Natural killer cell treated with Interleukin-12 subunit alpha and Interleukin-12 subunit beta and Interleukin-15 and Interleukin-18, amount 100 ng/mL, for 72 hours (primary cell): ENCODE measurements at places on chromosomes 4 and X.
A peak's percentile ranks its signal among the peaks of the same experiment; 100 is the strongest.

DNA sequence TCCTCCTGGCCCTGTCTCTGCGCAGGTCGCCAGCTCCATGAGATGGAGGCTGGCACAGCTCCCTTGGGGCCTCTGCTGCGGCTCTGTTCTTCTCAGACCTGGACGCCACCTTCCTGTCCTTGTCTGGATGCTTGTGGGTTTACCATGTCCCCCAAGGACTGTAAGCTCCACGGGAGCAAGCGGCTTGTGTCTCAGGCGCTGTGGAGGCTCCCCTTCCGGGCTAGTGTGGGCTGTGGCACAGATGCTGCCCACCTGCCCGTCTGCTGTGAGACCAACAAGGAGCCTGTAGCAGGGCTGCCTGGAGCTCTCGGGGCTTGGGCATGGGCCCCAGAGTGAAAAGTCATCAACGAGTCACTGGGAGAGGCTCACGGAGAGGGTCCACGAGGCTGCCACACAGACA lies 25.2 kb downstream of the NAT8L start:
- DNase-seq: no peak

DNA sequence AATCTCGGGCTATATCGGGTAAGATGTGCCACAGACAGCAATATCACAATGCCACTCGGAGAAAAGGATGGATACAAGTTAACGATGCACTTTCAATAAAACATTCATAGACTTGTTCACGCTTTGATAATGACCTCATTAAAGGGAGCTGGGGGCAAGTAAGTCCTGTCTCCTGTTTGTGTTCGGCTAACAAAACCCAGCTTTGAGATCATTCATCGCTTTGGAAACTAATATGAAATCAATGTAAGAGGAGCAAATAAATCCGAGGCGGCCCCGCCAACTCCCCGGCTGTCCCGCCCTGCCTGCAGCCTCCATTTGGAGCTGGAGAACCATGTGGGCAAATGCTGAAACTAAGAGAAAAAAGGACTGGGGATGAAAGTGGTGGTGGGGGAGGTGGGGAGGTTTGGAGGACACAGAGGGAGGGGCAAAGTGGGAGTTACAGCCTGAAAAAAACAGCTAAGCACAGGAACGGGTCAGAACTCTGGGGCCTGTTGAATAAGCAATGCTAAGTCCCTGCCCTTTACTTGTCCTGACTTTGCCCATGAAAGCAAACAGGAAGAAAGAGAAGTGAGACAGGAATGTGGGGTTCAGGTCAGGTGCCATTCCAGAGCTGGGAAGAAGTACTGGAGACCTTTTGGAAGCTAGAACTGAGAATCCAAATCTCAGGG lies 3.5 kb upstream of the GSX2 start:
- DNase-seq: no peak

GRCh38 chrX:101676571-101676970 lies 16.9 kb upstream of the ARMCX2 start:
- no peak for DNase-seq

GRCh38 chr4:42265782-42266602 lies 113.5 kb upstream of the BEND4 start:
- no peak for DNase-seq

DNA sequence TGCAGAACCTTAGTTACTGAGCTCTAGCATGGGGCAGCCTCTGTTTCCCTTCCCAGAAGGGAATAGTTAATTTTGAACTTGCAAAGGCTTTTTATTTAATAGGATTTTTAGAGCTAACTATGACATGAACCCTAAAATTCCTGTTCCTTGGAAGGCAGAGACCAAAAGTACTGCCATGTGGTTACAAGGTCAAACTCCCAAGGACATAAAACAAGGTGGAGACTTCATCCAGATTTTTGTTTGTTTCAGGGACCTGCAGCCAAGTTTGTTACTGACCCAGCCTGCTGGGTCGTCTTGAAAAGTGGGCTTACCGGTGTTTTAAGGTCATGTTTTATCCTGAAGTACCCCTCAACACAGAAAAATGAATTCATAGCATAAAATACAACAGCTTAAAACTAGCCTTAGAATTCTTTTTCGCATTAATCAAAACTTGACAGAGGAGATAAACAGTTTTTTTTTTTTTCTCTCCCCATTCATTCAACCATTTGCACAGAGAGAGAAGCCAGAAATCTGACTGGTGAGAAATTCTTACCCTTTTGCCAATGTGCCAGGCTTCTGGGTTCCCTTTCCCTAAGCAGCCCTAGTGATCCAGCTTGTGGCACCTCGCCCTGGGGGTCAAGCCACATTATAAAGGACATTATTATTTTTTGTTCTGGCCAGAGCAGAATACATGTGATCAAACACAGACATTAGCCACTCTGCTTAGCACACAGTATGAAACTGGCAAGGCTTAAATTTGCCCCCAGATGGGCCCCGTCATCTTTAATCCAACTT lies 21.5 kb upstream of the GRPEL1 start:
- no peak for DNase-seq

- no peak for DNase-seq
Measured at GRCh38 chr4:143354990-143355389, 18.3 kb downstream of the GAB1 start.

DNA sequence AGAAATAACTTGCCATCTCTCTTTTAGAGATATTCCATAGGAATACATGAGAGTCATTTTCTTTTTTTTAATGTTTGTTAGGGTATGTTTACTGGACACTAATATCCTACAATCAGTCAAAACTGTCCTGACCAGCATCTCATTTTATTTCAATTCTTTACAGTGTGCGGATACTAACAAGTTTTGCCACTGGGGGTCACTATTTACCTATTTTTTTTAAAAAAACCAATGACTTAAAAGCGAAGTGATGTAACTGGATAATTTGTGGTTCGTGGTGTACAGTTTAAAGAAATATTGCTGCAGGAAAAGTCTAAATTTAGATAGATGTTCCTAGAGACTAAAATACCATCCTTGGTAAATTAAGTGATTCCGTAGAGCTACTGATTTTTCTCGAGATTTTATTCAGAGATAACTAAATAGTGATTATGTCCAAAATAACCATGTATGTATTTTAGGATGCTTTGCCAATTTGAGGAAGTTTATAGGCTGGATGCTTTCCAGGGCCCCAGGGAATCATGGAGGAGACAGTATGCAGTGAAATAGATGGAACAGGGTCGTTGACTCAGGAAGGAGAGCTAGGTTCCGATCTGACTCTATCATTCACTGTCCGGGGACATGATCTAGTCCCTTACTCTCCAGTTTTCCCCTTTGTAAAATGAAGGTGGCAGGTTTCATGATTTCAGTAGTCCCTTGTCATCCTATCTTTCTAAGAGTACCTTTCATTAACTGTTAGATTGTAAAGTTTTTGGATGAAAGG lies 34.0 kb upstream of the GNPDA2 start:
- no peak for DNase-seq

- no peak for DNase-seq
Measured at GRCh38 chr4:141711211-141711610, 74.8 kb downstream of the IL15 start.

DNA sequence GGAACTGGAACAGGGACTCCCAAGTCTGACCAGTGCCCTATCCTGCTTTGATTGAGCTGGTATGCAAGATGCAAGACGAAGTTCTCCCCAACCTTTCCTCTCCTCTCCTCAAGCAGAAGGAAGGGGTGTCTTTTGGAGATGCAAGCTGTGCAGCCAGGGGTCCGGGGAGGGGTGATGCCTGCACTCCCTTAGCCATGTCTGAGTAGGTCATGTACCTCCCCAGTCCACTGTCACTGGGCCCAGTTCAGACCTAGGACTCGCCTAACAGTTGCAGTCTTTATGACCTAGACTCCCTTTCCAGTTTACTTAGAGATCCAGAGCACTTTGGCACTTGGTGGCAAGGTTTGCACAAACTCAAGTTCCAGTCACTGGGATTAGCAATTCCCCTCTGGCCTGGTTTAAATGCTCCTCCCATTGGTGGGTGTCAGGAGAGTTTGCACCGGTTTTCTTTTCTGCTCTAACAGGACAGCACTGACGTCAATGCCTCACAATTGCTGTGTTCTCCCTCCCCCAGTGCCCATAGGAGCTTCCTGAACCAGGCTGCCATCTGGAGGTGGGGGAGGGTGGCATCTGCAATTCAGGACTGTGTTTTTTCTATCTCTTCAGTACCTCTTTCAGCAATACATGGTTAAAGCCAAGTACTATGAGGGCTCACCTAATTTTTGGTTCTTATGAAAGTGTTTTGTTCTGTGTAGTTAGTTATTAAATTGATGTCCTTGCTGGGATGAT lies 782.2 kb downstream of the ARAP2 start:
- no peak for DNase-seq

- no peak for DNase-seq
Measured at GRCh38 chr4:96675416-96675815, 835.5 kb downstream of the PDHA2 start.

GRCh38 chr4:39635023-39635422 lies 3.6 kb downstream of the SMIM14 start:
- DNase-seq: no peak

DNA sequence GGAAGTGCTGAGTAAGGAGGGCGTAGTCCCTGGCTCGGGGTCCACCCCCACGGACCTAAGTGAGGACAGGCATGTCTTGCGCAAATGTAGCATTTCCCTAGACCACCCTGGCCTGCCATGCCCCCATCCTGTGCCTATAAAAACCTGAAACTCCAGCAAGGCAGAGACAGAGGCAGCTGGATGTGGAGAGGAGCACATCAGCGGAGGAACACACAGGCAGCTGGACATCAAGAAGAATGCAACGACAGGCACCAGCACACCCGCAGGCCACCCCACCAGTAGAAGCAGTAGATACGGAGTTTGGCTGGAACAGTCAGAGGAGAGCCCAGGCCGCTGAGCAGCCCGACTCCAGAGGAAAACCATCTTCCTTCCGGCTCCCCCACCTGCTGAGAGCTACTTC lies 345.9 kb downstream of the FSTL5 start:
- DNase-seq: no peak

GRCh38 chr4:26787461-26788340 lies 72.9 kb upstream of the STIM2 start:
- DNase-seq: no peak

DNA sequence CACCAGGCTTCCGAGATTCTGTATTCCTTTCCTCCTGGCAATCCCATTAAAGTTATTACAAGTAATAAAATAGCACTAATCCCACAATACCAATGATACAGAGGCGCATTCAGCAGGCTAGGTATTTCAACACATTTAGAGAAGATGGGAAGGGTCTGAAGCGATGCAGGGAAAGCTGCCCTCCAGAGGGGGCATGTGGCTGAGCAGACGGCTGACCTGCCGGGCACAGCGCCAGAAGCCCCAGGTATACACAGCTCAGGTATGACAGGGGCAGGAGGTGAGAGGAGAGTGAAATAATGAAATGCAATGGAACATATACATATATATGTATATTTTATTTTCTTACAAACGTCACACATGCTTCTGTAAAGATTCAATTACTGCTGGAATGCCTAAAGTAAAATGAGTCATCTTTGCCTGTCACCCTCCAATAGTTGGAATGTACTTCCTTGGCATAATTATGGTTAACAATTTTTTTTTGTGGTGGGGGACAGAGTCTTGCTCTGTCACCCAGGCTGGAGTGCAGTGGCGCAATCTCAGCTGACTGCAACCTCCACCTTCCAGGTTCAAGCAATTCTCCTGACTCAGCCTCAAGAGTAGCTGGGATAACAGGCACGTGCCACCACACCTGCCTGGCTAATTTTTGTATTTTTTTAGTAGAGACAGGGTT lies 21.3 kb upstream of the CDKN2AIP start:
- DNase-seq: no peak

DNA sequence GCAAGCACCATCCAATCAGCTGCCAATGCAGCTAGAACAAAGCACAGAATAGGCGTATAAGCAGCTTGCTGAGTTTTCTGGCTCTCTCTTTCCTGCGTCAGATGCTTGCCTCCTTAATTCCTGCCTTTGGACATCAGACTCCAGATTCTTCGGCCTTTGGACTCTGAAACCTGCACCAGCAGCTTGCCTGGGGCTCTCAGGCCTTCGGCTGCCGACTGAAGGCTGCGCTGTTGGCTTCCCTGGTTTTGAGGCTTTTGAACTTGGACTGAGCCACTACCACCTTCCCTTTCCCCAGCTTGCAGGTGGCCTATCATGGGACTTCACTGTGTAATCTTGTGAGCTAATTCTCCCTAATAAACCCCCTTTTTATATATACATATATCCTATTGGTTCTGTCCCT lies 6.1 kb downstream of the TMEM192 start:
- DNase-seq: no peak

GRCh38 chr4:1502976-1503375 lies 96.7 kb upstream of the NKX1-1 start:
- DNase-seq: peak; percentile 38

GRCh38 chr4:121053601-121054143 lies 18.7 kb downstream of the NDNF start:
- no peak for DNase-seq

GRCh38 chr4:85268961-85269360 lies 206.0 kb upstream of the ARHGAP24 start:
- no peak for DNase-seq

GRCh38 chrX:74458736-74459135 lies 37.4 kb downstream of the SLC16A2 start:
- no peak for DNase-seq

DNA sequence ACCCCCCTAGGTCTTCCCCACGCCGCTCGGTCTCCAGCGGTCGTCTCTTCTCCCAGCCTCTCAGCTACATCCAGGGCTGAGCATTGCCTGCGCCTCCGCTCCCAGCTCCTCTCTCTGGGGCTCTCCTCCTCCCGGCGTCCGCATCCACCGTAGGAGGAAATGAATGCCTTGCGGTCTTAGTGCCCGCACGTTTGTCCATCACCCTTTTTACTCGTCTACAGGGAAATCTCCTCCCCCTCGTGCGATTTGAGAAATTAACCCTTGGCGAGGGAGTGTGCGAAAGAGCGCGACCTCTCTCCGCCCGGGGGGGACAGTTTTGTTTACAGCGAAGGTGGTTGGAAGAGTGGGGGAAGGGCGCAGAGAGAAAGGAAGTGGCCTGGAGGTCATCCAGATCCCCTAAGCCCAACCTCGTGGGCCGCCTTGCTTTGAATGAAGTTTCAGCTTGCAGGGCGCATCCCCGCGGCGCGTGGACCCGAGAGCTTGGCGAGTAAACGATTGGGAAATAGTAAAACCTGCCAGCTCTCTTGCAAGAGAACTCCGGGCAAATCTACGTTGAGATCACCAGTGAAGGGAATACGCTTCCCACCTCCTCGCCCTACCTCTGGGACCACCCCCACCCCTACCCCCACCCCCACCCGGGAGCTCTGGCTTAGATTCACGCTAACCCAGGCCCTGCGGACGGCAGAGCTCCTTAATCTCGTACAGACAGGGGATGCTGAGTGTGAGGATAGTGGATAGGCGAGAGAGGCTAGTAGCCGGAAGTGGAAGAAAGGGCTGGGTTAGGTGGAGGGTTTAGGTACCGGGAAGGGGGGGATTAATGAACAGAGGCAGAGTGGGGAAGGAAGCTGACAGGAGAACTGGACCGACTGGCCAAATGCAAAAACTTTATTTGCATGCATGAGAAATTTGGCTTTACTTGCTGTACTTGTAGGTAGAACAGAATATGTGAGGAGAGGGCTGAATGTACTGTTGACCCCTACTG lies at the start of gene ELOVL6:
Gene ELOVL6 (minus strand): TSS at position 181 of the 982 bp plus-strand sequence. CDS start 280 bp downstream, outside the sequence.
- DNase-seq: peak; percentile 69

GRCh38 chr4:139834981-139835391 lies 169.4 kb downstream of the MGST2 start:
- no peak for DNase-seq

DNA sequence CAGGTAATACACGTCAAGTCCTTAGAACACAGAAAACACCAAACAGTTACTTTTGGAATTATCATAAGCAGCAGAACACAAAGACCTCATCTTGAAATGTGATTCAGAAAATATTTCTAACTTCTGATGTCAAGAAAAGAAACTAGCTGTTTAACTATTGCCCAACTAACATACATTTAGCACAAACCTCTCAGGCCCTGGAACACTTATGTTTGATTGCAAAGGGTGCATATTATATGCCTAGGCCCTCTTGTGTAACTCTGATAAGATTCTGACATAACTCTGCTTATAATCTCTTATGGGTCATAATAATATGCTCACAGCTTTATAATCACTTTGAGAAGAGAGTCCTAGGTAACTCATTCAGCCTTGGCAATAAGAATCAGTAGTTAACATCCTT lies 62.6 kb downstream of the TBC1D9 start:
- no peak for DNase-seq
